ENCODE measurements at places on chromosomes 7 and 10. TPM values are rescaled to one million over a fixed set of nuclear protein-coding genes. Genes with fewer than 3 reads are reported as not detected.

Gene PRSS2
- total RNA-seq: not detected

Gene IDI2
- 0.33 TPM for total RNA-seq

Gene AKR1D1
- not detected for total RNA-seq

Gene DHX32
- 46.4 TPM for total RNA-seq

Gene ARMH3
- 58.9 TPM for total RNA-seq

Gene TLX1
- total RNA-seq: not detected

Gene PAX4
- not detected for total RNA-seq

Gene CCL24
- total RNA-seq: not detected

Gene CTNNA3
- total RNA-seq: 159 TPM

Gene LIPF
- not detected for total RNA-seq

Gene KEL
- 0.38 TPM for total RNA-seq

Gene CYP2C19
- total RNA-seq: not detected

Gene ZNHIT1
- total RNA-seq: 56.9 TPM

Gene SLC18A3
- total RNA-seq: not detected

Gene LRRC17
- 2.3 TPM for total RNA-seq

Gene KBTBD2
- 25.3 TPM for total RNA-seq

Gene FAM13C
- total RNA-seq: 5.2 TPM

Gene GDF10
- 0.22 TPM for total RNA-seq

Gene PRKCQ
- 0.16 TPM for total RNA-seq

Gene ZSWIM8
- 46.2 TPM for total RNA-seq

Gene CUZD1
- 0.16 TPM for total RNA-seq

Gene FAM180A
- 19.7 TPM for total RNA-seq

Gene ACSM6
- not detected for total RNA-seq

Gene KCNIP2
- total RNA-seq: 29.2 TPM

Gene TFR2
- 0.25 TPM for total RNA-seq

Gene CALHM2
- total RNA-seq: 11.3 TPM

Gene OR9A2
- not detected for total RNA-seq

Gene NPTX2
- total RNA-seq: 2.3 TPM

Gene ATOH7
- not detected for total RNA-seq

Gene CADPS2
- total RNA-seq: 11.9 TPM
